ENCODE measurements at places on chromosomes 16 and 17.

DNA sequence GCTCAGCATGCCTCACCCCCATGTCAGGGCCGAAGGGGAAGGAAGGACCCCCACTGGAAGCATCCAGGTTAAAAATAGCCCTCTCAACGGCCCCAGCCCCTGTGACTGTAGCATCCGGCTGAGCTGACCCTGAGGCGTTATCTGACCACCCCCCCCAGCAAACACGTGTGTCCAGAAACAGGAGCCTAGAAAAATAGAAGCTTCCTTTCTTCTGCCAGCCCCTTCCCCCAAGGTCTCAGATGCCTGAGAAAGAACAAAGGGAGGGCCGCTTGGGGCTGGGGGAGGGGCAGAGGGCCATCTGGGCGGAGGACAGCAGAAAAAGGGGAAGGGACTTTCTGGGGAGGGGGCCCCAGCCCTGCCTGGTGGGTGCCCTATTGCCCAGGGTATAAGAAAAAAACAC is 55.8 kb downstream of the ACTG1 start:
- H3K4me3 ChIP-seq = no peak overlapping the region
- H3K27ac ChIP-seq = no peak overlapping the region
- peaks cover 8% of the 10 kb centered on the region for H3K4me1 ChIP-seq
- H3K27me3 ChIP-seq = no peaks in the 10 kb centered on the region
- H3K36me3 ChIP-seq = no peaks in the 10 kb centered on the region
- DNase-seq = no peak

DNA sequence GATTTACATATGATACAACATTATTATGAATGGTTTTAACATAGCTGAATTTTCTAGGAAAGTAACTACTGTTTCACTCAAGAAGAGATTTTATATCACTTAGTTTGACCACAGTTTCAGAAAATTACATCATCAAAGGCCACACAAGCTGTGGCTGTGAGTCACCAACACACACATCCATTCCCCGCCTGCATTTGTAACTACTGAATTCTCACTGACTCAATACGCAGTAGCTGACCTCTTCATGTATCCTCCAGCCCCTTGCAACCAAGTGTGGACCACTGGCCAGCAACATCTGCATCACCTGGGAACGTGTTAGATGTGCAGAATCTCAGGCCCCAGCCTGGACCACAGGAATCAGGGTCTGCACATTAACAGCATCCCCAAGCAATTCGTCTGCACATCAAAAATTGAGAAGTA is 197.6 kb downstream of the XYLT1 start:
- H3K4me1 ChIP-seq = peaks cover 53% of the 10 kb centered on the region
- H3K36me3 ChIP-seq = peaks cover 17% of the 10 kb centered on the region
- H3K4me3 ChIP-seq = peak overlapping the region; percentile 69
- DNase-seq = peak; percentile 35
- peak overlapping the region; percentile 86 for H3K27ac ChIP-seq

DNA sequence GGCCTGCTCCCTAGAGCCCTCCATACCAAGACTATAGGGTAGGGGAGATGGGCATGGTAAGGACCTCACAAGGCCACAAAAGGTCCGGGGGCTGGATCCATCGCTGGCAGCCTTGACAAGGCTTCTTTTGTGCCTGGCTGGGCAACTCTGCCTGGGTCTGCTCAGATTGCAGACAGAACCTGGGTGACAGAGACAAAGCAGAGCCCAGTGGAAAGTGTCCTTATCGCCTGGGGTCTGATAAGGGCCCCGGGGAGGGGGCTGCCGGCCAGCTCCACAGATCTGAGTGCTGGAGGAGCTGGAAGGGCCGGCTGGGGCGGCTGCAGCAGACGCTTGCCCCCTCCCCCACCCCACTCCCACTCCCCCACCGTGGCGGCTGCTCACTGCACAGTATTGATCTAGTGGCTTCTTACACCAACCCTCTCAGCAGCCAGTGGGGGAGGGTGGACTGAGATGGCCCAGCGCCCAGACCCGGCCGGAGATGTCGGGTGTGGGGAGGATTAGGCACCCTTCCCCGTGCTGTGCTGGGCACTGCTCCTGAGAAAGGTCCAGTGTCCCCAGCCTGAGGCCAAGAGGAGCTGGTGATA is 7.2 kb downstream of the MMP15 start:
- no peak for DNase-seq
- H3K36me3 ChIP-seq = no peaks in the 10 kb centered on the region
- H3K27me3 ChIP-seq = peaks cover 15% of the 10 kb centered on the region
- peaks cover 2% of the 10 kb centered on the region for H3K4me1 ChIP-seq

GRCh38 chr17:2183346-2183745 is 120.2 kb downstream of the SMG6 start:
- no peak overlapping the region for H3K4me3 ChIP-seq
- H3K4me1 ChIP-seq = peaks cover 27% of the 10 kb centered on the region
- H3K27ac ChIP-seq = no peak overlapping the region
- no peak for DNase-seq

DNA sequence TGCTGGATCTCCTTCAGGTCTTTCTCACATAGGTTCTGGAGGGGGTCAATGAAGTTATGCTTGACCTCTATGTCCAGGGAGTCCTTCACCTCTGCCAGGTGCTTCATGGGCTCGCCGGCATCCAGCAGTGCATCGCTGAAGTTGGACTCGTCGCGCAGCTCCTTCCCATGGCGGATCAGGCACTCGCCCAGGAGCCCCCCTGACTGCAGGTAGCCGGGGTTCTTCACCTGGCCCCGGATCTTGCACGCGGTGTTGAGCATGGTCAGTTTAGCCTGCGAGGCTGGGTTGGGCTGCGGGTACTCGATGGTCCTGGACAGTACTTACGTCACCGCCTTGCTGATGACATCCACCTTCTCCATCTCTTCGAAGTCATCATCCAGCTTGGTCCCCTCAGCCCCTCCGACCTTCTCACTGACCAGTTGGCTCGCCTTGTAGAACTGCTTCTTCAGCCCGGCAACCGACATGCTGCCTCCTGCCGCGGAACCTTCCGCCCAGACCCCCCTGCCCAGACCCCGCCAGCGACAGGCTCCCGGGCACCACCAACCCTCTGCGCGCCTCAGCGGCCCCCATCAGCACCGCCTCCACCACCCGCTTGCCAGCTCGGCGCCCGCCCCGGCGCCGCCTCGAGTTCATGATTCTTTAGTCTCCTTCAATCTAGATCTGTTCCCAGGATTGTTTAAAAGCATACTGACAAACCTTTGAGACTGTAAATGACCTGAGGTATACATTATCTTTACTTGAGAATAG is 99.8 kb downstream of the KPNA2 start:
- no peak overlapping the region for H3K4me3 ChIP-seq
- no peaks in the 10 kb centered on the region for H3K4me1 ChIP-seq
- DNase-seq = no peak
- H3K36me3 ChIP-seq = peaks cover 3% of the 10 kb centered on the region
- no peaks in the 10 kb centered on the region for H3K27me3 ChIP-seq

DNA sequence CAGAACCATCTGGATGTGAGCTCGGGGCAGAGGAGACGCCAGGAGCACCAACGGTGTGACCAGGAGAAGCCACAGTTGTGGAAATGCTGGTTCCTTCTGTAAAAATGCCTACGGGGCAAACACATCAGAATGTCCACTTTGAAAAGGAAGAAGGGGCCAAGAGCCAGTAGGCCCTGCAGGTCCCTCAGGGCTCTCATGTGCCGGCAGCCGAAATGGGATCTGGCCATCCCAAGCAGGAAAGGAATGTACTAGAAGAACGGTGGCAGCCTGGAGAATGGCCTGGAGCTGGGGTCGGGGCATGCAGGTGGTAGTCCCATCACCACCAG is 162.1 kb upstream of the PLCG2 start:
- H3K27me3 ChIP-seq = no peaks in the 10 kb centered on the region
- no peak for DNase-seq
- peak overlapping the region; percentile 85 for H3K27ac ChIP-seq
- H3K36me3 ChIP-seq = peaks cover 12% of the 10 kb centered on the region

- H3K27me3 ChIP-seq = no peaks in the 10 kb centered on the region
- H3K27ac ChIP-seq = no peak overlapping the region
- no peak for DNase-seq
- peaks cover 1% of the 10 kb centered on the region for H3K4me1 ChIP-seq
- H3K36me3 ChIP-seq = peaks cover 8% of the 10 kb centered on the region
Measured at GRCh38 chr17:67980456-67980855, 15.8 kb downstream of the C17orf58 start.

DNA sequence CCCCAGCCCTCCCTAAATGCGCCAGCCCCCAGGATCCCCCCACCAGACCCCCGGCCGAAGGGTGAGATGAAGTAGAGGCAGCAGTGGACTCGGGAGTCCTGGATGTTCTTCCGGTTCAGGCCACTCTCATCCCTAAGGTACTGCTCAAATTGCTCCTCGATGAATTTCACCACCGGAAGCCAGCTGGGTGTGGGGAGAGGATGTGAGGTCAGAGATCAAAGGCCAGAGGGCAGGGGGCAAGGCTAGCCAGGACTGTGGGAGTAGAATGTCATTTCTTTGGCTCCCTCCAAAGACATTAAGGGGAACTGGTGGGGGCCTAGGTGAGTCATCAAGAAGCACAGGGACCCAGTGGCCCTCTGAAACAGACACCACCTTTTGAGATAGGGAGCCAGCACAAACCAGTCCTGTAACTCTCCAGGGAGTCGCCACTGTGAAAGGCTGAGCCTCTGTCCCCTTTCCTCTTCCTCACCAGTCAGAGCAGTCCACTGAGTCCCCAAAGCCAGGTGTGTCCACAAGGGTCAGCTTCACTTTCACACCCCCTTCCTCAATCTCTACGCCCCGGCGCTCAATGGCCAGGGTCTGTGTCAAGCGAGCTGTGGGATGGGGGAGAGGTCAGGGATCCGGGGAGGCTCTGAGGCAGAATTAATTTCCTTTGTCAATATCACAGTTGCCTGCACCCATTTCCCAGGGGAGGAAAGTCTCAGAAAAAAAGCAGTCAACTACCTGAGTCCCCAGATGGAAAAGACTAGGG is 895 bp downstream of the SEPTIN1 start:
- peak overlapping the region; percentile 98 for H3K27ac ChIP-seq
- peaks cover 37% of the 10 kb centered on the region for H3K4me1 ChIP-seq
- H3K36me3 ChIP-seq = peaks cover 25% of the 10 kb centered on the region
- H3K4me3 ChIP-seq = peak overlapping the region; percentile 93
- H3K27me3 ChIP-seq = no peaks in the 10 kb centered on the region
- DNase-seq = peak; percentile 56

DNA sequence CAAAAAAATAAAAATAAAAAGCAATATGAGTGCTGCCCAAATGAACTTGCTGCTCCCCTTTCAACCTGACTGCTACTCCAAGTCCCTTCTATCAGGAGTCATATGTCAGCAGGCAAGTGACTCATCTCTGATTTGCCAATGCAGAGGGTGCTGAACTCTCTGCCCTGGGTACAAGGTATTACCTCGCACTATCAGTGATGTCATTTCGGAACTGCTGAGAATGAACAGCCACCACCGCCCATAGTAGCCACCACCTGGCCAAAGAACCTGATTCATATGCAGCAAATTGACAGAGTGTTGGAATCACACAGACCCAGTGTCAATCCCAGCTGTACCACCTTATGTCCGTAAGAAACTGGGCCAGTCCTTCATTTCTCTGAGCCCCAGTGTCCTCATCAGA is 31.2 kb downstream of the LYRM9 start:
- H3K27ac ChIP-seq = no peak overlapping the region
- no peak for DNase-seq
- no peaks in the 10 kb centered on the region for H3K36me3 ChIP-seq
- H3K4me1 ChIP-seq = peaks cover 2% of the 10 kb centered on the region
- no peak overlapping the region for H3K4me3 ChIP-seq

DNA sequence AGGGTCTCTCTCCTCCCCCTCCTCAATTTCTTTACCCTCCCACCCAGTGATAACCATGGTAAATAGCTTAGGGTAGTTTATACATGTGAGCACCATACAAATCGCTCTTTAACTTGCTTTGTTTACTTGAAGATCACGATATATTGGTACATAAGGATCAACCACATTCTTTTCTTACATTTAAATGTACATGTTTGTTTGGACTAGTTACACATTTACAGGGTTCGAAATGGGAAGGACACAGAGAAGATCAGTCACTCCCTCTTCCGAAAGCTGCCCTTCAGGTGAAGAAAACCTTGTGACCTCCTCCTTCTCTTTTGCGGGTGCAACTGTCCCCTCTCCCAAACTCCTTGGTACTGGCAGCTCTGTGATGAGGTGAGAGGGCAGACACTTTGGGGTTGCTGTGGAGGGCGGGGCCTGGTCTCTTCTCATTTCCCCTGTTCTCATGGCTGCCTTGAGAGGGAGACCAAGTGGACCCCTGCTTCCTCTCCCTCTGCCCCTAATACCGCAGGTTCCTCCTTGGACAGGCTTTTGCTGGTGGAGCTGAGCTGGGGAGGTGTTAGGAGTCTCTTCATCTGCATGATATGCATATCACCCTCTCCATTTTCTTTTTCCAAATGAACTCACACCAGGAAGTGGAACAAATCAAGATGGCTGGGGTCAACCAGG is 4.7 kb upstream of the PIK3R6 start:
- H3K27ac ChIP-seq = peak overlapping the region; percentile 41
- H3K4me3 ChIP-seq = no peak overlapping the region
- H3K27me3 ChIP-seq = no peaks in the 10 kb centered on the region
- H3K4me1 ChIP-seq = peaks cover 24% of the 10 kb centered on the region
- no peak for DNase-seq

DNA sequence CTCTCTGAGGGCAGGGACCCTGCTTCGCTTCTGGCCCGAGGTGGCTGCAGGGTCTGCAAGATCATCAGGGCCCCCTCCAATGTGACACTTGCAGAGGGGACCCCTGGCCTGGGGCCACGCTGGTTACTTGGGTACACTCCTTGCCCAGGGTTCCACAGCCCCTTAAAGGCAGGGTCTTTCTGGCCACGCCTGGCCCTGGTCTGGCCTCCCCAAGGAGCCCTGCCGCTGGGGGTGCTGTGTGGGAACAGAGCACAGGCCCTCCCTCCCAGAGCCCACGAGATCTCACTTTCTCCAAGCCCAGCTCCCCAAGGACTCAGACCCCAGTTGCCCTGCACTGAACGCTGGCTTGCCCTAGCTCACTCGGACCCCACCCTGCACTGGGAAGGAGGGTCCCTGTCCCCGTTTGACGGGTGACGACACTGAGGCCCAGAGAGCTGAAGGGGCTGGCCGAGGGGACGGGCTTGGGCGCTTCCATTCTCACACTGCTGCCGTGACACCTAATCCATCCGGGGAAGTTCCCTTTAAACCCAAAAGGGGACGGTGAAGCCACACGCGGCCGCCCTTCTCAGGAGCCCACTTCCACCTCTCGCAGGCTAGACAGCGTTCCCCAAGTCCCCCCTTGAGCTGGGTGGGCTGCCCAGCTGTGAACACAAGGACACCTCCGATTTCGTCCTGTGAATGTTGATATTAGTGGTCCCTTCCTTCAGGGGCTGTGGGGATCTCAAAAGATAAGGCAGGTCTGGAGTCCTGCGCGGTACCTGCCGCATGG is 26.9 kb upstream of the OSGIN1 start:
- no peaks in the 10 kb centered on the region for H3K36me3 ChIP-seq
- no peaks in the 10 kb centered on the region for H3K27me3 ChIP-seq
- H3K4me1 ChIP-seq = no peaks in the 10 kb centered on the region
- H3K27ac ChIP-seq = no peak overlapping the region

- DNase-seq = no peak
- H3K4me3 ChIP-seq = no peak overlapping the region
- H3K4me1 ChIP-seq = peaks cover 18% of the 10 kb centered on the region
- H3K27me3 ChIP-seq = peaks cover 14% of the 10 kb centered on the region
- H3K36me3 ChIP-seq = peaks cover 10% of the 10 kb centered on the region
Measured at GRCh38 chr17:58148609-58149008, 425 bp downstream of the OR4D1 start.

Measured in activated naive CD8-positive, alpha-beta T cell treated with anti-CD3 and anti-CD28 coated beads, Interleukin-2, amount 10 ng/mL, durations not matched to agents 7 days and 5 days (primary cell).